ENCODE measurements at places on chromosomes 6 and 20.

DNA sequence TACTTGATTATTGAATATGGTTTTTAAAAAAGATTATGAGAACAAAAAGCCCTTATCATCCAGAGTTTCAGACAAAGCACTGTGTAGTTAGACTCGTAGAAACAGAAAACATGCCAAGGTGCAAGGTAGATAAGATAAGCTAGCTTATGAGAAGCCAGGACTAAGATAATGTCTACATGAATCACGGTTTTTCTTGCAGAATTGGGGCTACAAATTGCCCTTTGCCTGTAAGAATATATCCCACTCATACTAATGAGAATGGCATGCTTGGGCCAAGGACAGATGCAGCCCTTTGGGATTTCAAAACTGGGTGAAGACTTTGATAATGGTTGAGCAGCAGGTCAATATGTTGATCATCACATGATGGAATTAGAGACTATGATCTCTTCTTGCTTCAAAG, 165.3 kb upstream of the PREP start:
- DNase-seq = no peak

- no peak for DNase-seq
Measured at GRCh38 chr6:3693831-3694230, 57.7 kb downstream of the PXDC1 start.

GRCh38 chr6:33926451-33926850, 122.6 kb upstream of the MLN start:
- DNase-seq = peak; percentile 51

GRCh38 chr20:53767206-53767930, 173.7 kb upstream of the ZNF217 start:
- no peak for DNase-seq

GRCh38 chr6:4914420-4915159, 89.2 kb downstream of the RPP40 start:
- DNase-seq = no peak
